Effector CD4-positive, alpha-beta T cell (primary cell): ENCODE measurements at places on chromosomes 7 and 10.

DNA sequence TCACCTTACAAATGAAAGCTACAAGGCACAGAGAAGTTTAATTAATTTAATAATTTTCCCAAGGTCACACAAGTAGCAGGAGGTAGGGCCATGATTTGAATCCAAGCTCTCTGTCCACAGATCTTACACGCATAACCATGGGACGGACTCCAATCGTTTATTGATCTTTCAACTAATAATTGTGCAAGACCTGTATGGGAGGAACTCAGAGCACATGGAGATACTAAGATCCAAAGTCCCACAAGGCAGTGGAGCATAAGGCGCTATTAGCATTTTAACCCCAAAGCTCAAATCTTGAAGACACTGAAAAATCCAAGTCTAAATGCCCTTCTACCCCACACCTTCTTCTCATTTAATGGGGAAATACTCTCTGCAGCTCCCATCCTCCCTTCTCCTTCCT, 143.5 kb downstream of the FGFR2 start:
- no peak for DNase-seq

DNA sequence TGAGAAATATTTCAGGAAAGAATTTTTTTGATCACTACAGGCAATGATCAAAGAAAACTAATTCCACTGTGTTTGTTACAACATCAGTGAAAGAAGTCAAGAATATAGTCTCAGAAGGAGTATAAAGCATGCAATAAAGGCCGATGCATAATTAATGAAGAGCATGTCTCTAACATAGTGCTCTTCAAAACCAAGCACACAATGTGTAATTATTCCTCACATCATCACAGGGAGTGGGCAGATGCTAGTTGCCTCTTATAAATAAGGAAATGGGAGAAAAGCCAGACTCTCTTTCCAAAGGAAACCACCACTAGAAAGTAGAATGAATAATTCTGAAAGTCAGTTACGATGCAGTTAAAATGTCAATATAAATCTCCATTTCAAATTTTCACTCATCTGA, 220.1 kb downstream of the TEX36 start:
- no peak for DNase-seq

DNA sequence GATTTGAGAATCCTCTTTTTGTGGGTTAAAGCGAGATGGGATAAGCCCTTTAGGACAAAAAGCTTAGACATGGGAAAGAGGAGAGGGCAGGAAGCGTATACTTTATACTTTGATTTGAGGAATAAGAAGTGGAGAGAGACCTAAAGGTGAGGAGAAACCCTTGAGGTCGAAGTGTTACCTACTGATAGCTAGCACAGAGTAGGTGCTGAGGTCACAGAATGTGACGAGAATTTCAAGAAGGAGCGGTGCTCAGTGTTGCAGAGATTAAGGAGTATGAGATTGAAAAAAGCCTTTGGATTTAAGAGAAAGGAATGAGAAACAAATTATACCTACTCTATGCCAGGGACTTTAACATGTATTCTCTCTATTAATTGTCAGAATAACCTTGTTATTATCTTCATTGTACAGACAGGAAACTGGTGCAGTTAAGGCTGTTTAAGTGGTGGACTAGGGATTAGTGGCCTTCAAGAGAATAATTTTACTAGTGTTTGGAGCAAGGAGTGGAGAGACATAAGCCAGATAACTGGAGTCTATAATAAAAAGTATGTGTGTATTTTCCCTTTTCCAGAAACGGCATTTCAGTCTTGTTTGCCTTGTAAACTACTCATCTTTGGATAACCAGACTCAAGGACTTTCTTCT, 8.8 kb downstream of the CAPZA2 start:
- no peak for DNase-seq

- DNase-seq: no peak
Measured at GRCh38 chr10:31686599-31686998, 242.0 kb downstream of the ARHGAP12 start.

DNA sequence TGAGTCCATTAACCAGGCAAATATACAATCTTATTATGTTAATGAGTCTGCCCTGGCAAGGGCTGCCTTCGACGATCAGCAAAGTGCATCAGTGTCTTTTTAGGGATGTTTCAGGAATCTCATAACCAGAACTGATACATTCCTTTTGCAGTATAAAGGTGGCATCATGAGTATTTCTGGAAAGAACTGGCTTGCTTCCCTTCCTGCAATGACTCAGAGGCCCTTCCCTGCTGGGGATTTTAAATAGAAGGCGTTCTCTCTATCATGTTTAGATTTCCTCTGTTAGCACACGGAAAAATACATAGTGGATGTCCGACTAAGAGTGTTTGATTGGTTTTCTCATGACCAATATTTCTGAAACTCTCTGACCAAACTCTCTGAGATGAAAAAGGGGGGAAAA, 1.8 kb downstream of the NPS start:
- no peak for DNase-seq

DNA sequence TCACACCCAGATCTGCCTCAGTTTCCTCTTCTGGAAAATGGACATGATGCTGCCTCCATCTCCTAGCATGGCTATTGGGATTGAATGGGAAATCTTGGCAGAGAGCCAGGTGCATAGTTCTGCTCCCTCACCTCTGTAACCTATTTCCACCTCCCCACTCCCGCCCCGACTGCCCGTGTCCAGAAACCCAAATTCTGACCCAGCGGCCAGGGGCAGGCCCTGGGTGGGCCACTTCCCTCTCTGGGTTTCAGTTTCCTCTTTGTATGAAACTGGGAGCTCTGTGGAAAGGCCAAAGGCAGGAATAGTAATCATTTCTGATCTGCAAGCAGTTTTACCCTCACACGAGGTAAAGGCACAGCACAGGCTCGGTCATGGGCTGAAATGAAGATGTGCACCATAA, 74.1 kb upstream of the DUSP5 start:
- no peak for DNase-seq

DNA sequence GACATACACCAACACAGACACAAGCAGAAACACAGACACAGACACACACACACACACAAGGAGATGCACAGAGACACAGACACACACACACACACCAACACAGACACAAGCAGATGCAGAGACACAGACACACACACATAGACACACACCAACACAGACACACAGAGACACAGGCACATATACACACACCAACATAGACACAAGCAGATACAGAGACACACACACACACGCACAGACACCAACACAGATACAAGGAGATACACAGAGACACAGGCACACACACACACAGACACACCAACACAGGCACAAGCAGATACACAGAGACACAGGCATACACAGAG, 347.2 kb upstream of the KLF6 start:
- no peak for DNase-seq

DNA sequence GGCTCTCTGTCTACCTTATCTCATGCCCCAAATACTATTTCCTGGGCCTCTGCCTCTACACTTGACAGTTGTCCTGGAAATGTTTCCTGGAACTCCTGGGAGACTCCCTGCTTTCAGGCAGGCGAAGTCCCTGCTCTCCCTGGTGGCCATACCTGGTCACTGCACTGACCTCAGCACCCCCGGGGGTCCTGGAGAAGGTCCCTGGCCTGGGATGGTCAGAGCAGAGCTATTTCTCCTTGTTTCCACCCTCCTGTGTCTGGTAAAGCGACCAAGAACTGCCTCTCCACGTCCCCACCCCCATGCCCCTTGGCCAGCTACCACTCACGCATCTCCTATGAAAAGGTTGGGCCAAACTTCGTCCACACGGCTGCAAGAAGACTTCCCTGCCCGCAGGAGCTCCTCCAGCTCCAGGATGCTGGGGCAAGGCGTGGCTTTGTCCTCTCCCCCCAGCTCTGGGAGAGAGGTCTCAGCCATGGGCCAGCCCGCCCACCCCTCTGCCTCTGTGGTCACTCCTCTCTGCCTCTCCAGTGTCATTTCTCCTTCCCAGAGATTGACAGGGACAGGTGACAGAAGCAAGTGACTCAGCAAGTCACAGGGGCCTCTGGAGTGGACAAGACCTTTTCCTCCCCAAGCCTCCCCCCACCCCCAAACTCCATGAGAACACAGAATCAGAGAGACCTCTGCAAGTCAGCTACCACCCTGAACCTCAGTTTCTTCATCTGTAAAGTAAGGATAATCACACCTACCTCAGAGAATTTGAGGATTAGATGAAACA, 2.6 kb upstream of the SAMD8 start:
- DNase-seq: no peak

GRCh38 chr7:14714161-14714728, 188.3 kb downstream of the DGKB start:
- DNase-seq: no peak

- no peak for DNase-seq
Measured at GRCh38 chr7:38878694-38879457, 30.1 kb downstream of the VPS41 start.

- DNase-seq: no peak
Measured at GRCh38 chr7:94045581-94045980, 41.4 kb upstream of the BET1 start.

DNA sequence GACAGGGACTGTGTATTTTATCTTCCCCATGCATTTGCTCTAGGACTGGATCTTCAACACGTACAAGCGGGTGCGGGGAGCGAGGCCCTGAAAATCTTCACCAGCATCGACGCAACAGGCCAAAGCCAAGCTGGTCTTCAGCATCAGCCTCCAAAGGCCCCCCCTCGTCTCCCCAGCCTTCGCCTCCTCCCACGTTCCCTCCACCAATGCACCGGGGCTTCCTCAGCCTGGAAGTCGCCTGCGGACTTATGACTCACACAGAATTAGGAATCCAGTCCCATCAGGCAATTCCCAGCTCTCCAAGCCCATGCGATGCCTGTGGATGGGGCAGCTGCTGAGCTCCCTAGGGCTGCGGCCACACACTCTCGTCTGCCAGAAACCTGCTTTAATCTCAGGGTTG, 36.3 kb upstream of the RNF32 start:
- no peak for DNase-seq

- DNase-seq: no peak
Measured at GRCh38 chr10:130652544-130652943, 516.4 kb downstream of the GLRX3 start.

GRCh38 chr7:138934861-138935260, 46.3 kb downstream of the KIAA1549 start:
- no peak for DNase-seq

- DNase-seq: no peak
Measured at GRCh38 chr7:295155-296154, 5.5 kb downstream of the FOXL3 start.

DNA sequence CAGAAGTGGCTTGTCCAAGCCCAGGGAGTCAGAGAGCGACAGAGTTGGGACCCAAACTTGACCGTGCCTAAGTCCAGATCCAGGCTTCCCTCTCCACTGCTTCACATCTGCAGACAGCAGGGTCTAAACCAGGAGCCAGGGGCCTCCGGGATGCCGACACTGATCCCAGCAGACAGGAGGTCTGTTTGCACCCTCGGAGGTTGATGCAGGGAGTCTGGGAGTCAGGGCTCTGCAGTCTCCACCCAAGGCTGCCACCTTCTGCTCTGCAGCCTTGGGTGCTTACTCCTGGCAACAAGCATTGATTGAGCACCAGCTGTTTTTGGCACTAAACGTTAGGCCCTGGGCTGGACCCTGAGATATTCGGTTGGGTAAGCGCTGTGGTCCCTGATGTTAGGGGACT, 21.0 kb downstream of the ELFN1 start:
- no peak for DNase-seq

GRCh38 chr7:105652359-105652993, 71.2 kb upstream of the EFCAB10 start:
- DNase-seq: peak; percentile 59

DNA sequence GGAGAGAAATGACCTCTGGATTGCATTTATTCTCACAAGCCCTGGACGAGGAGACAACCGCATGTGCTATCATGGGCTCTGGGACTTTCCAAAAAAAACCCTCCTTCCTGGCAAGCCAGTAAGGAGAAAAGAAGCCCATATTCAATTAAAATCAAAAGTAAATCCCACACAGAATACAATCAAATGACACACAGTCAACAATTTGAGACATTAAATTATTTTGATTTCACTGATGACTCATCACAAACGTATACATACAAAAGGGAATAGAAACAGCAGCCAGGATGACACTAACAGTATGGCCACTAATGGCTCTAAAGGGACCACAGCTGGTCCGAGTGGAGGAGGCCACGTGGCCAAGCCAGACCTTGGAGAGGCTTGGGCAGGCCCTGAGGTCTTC, 24.9 kb downstream of the LRRC20 start:
- no peak for DNase-seq

GRCh38 chr7:14013898-14014297, 24.4 kb upstream of the ETV1 start:
- no peak for DNase-seq

DNA sequence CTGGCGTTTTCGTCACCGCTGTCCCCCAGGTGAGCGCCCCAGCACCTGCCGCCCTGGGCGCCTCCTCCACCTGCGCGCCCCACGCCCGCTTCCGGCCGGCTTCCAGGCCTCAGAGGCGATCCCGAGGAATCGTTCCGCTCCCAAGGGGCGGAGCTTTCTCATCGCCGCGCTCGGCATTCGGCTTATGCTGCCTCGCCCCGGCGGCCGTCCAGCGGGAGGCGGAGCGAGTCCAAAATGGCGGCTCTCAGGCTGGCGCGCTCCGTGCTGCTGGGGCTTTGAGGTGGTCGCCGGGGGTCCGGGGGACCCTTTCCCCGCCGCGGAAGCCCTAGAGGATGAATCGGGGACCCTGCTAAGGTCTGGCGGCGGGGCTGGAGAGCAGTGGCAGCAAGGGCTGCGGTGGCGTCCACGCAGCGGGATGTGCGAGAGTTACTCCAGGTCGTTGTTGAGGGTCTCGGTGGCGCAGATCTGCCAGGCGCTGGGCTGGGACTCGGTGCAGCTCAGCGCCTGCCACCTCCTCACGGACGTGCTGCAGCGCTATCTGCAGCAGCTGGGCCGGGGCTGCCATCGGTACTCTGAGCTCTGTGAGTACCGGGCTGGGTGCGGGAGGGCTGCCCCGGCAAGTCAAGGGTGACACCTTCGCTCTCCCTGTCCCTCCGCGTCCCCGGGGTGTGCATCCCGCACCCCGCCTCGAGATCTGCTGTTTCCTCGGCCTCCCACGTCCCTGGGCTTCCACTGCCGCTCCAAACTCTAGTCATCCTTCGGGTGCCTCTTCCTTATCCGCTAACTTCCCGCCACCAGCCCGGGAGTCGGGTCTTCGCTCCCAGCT, at the start of gene TAF3:
TSS of gene TAF3 (plus strand) at position 211 of the 826 bp plus-strand sequence. CDS start at position 416, 205 bp downstream.
- DNase-seq: peak; percentile 89
